ENCODE measurements at places on chromosomes 12 and 14.

DNA sequence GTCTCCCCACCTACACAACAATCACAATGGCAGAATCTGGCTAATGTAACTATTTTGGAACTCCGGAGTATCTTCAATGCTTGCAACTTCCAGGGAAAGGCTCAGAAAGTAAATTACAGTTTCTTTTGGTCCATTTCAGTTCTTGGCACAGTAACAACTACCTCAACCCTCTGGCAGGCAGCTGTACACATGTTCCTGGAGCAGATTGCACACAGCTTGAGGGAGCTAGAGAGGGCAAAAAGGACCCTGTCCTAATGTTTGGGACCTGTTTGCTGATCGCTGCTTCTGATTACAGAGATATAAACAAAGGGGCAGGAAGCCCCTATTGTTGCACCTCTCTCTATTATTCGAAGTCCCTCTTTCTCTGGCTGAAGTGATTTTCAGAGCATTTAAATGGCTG, 35.2 kb upstream of the SLC38A1 start:
- no peak for DNase-seq

DNA sequence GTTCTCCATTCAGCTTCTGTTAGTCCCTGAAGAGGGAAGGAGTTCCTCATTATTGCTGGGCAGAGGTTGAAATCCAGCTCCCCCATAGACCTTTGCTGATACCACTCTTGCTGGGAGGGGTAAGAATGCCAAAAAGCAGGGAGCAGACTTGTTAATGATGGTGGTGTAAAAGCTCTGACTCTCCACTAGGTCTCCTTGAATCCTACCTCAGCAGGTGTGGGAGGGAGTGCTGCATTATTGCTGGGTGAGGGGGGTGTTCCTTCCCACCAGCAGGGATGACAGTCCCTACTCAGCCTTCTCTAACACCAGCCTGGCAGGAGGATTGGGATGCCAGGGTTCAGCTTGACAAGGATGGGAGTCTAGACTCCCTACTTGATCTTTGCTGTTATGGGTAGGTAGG, 185.8 kb upstream of the NOS1 start:
- no peak for DNase-seq

DNA sequence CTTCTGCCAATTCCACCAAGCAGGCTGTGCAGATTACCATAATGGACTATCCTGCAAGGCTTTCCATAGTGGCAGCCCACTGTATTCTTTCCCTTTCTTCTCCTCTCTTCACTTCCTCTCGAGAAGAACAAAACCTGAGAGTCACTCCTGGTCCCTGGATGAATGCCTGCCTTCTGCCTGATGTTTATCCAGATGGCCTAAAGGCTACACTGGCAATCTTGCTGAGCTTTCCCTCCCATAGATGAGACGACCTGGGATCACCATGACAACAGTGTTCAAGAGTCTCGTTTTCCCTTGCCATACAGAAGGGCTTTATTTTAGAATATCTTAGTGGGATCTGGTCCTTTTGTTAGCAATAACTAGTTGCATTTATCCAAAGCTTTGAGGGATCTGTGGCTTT, 142.3 kb downstream of the RTN1 start:
- DNase-seq, result no peak

- peak; percentile 63 for DNase-seq
Measured at GRCh38 chr14:100375963-100376735, 53.0 kb downstream of the SLC25A47 start.

DNA sequence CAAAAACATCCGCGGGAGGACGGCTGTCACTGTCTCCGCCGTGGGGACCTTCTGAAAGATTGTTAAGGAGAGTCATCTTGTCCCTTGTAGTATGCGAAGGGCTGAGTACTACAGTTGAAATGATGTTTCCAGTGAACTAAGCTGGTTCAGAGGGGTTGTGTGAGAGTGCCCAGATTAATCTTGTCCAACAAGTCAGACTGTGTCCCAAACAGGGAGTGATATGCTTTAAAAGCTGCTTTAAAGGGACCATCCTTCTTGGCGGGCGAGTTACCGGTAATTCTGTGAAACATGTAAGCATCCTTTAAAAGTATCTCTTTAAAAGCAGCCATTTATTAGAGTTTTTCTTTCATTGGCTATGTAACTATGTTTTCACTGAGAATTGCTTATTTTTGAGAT, 1.1 kb downstream of the WDR20 start:
- no peak for DNase-seq

DNA sequence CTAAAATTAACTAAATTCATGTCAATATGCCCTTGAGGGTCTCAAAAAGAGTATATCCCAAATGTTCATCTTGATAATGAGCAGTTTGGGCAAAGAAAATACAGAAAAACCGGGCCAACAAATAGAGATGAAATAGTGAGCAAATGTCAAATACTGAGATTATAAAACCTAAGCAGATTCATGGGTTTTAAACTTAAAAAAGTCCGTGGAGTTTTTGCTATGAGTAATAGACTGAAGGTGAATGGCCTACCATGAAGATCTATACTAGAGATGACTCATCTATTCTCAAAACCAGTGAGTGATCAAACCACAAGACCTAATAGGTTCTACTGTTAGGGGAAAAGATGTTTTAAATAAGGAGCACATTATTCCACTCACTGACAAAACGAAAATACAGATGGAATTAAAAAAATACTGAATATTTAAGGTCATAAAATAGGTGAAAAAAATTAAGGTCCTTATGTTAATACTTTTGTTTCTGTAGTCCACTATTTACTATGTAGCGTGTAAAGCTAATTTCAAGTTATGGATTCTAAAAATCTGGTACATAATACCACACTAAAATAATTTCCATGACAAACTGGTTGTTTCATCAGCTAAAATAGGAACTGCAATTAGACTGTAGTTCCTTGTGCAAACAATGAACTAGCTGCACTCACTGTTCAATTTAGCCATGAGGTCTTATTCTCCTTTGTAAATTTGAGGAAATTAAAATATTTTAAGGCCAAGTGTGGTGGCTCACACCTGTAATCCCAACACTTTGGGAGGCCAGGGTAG, 5.0 kb downstream of the HNRNPC start:
- DNase-seq, result no peak

DNA sequence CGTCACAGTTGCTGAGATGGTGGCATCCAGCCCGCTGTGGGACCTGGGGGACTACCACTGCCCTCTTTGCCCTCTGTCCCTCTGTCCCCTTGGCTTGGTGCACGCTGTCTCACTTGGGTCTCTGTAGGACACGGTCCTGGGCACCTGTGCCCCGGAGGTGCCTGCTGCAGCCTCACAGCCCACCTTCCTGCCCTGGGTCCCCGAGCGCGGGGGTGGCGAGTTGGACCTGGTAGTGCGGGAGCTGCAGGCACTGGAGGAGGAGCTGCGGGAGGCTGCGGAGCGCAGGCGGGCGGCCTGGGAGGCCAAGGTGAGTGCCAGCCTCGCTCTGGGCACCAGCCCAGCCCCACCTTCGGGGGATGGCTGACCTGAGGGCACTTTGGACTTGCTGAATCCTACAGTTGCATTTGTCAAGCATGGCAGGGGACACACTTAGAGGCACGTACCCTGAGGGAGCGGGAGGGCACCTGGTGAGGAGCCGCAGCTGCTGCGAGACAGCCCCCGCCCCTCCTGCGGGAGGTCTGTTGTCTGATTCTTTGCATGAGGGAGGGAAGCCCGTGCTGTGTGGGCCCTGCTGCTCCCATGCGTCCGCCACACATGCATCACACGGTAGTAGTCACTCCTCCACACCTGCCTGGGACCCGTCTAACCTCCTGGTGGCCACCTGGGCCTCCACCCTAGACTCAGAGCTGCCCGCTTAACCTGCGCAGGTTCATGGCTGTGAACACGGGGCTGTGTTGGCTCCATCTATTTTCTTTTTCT, 6.8 kb downstream of the TEDC1 start:
- peak; percentile 26 for DNase-seq

GRCh38 chr12:47028981-47029708, 50.3 kb upstream of the PCED1B start:
- DNase-seq, result no peak

DNA sequence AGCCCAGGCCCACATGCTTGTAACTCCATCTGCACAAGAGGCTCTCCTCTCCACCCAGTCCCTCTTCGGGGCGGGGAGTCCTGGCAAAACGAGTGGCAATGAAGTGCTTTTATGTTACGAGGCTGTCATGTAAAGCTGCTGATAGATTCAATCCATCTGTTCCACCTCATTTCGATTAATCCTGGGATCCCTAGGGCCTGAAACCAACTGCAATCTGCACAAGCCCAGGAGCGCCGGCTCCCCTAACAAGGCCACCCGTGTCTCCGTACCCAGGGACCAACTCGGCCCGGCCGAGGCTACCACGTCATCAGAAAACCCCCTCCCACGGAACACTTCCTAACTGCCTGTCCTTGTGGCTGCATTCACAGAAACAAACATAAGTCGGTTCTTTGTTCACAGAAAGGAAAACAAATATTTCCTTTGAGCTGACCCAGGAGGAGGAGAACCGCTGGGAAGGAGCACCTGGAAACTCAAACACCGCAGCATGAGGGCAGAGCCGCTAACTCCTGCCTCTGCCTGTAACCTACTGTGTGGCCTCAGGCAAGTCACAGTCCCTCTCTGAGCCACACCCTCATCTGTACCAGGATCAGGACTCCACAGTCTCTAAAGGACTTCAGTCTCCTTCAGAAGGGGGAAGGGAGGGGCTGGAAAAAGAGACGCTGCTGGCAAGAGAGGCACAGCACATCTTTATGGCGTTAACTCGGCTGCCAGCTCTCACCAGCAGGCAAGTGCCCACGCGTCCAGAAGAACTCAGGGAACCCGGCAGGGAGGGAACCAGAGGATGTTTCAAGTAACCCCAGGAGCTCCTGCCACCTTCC, 47.8 kb downstream of the CCDC88C start:
- DNase-seq, result no peak

GRCh38 chr12:72774023-72774422, 501.9 kb downstream of the TRHDE start:
- DNase-seq, result no peak

DNA sequence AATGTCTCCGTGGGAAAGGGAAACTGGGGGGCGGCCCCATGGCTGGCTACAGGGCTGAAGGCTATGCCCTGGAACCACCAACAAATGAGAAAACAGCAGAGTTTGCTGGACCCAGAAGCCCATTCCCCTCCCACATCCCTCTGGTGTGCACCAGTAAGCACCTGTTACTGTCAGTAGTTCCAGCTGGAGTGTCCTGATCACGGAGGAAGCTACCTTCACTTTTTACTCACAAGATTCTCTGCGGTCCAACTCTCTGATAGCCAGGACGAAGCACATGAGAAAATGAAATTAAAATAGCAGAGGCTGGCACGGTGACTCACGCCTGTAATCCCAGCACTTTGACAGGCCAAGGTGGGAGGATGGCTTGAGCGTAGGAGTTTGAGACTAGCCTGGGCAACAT, 22.7 kb upstream of the MEG3 start:
- no peak for DNase-seq

- DNase-seq, result peak; percentile 81
Measured at GRCh38 chr12:113174461-113175384, 10.6 kb downstream of the DDX54 start.

- no peak for DNase-seq
Measured at GRCh38 chr14:36241183-36241582, 64.7 kb upstream of the PTCSC3 start.

DNA sequence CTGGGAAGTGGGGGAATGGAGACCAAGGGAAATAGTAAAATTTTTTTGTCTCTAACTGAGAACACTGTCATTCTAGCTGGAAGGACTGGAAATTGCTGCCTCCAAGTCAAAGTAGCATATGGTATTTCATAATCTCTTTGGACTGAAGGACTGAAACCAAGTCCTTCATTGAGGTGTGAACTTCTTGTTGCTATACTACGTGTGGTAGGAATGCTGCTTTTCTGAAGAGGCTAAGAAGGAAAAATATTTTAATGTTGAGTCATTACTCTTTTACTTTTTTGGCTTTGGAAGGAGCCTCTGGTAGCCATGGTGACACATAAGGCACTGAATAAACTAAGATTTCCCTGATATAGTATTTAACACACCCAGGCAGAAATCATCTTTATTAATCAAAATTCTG, 465.4 kb downstream of the NPAS3 start:
- no peak for DNase-seq

GRCh38 chr14:26187996-26188620, 409.7 kb downstream of the NOVA1 start:
- no peak for DNase-seq

GRCh38 chr12:106747973-106748436, 26.5 kb upstream of the RIC8B start:
- no peak for DNase-seq

DNA sequence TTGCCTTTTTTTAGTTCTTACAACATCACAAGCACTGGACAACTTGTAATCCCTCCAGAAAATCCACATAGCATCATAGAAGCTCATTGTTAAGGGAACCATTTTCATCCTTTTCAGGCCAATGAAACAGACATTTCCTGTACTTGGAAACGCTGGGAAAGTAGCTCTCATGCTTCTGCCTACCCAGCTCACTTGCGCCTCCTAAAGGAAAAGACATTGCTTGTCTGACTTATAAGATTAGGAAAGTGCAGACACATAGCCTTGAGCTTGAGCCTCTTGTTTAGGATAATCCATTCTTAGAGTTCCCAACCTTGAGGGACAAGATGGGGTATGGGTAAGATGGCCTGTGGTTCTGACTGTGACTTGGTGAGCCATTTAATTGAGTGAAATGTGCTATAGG, 589.5 kb downstream of the NOVA1 start:
- no peak for DNase-seq

DNA sequence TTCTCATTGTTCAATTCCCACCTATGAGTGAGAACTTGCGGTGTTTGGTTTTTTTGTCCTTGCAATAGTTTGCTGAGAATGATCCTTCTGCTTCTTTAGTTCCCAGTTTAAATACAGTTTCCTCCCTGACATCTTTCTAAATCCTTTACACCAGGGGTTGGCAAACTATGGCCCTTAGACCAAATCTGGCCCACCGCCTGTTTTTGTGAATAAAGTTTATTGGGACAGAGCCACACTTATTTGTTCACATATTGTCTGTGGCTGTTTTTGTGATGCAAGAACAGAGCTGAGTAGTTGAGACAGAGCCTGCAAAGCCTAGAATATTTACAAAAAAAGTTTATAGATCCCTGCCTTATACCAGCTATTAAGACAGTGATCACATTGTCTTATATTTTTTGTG, 53.7 kb downstream of the SERPINA10 start:
- no peak for DNase-seq

DNA sequence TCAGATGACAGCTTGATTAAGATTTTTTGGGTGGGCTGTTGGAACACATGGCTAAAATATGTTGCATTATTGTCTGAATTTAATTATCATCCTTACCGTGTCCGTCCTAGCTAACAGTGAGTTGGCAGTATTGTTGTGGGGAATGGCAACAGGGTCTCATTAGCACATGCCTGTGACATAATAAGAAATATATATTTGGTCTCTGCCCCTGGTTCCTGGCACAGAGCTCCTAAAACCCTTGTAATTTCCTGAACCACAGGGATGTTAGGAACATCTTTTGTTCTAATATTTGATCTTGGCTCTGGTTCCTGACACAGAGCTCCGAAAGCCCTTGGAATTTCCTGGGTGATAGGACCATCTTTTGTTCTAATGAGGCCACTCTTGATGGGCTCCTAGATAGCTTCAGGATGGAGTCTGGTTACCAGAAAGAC, 76.0 kb downstream of the SYNE2 start:
- DNase-seq, result no peak

DNA sequence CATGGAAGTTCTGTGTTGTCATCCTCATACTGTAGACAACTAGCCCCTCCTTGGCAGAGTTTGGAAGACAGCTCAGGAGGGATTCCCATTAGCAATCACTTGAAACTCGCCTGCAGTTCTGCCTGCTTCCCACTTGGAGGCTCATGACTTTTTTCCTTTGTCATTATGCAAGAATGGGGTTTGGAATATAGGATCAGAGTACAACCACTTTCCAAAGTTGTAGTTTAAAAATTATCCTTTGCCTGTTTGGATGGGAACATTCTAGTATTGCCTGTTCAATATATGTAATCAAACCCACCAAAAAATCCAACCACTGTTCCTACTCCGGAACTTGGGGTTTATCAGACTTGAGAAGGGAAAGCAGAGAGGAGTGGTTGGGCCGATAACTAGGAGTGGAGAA, 2.1 kb upstream of the GPD1 start:
- DNase-seq, result no peak
